ENCODE measurements at places on chromosomes 12 and 14.

DNA sequence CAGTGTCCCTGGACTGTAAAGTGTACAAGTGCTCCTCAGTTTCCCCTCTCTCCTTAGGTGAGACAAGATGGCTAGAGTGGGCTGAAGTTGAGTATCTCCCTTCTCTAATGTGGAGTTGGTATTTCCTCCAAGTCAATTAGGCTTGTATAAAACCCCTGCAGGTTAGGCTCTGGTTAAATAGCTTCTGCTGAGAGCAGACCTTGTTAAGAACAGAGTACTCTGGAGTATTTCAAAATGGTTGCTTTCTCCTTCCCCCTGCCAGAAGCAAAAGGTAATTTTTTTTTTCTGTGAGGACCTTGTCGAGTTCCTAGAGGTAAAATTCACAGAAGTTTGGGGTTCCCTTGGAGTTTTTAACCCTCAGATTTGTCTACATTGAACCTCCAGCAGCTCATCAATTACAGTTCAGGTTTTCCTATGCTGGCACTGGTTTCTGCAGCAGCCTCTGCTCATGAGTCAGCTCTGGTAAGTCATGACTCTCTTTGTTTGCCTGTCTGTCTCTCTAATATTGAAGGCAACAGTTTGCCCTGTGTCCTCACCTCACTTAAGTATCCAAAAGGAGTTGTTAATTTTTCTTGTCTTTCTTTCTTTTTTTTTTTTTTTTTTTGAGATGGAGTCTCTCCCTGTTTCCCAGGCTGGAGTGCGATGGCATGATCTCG is 27.8 kb upstream of the GLIPR1 start:
- peak; percentile 55 for DNase-seq

DNA sequence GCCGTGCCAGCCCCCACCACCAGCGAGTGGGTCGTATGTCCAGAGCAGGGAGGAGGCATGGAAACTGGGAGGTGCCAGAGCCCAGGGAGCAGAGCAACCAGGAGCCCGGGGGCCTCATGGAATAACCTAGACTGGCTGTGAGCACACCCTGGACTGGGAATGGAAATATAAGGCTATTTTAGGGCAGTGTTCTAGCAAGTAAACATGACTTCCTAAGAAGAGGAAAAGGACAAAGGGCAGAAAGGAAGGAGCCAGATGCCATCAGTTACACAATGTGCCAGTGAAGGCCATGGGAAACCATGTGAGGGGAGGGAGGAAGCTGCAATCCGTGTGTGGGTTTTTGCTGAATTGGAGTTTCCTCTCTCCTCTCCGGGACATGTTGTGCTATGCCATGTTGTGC is 18.7 kb upstream of the CPM start:
- DNase-seq: no peak

GRCh38 chr14:61080591-61081010 is 99.6 kb downstream of the SLC38A6 start:
- DNase-seq: peak; percentile 94

DNA sequence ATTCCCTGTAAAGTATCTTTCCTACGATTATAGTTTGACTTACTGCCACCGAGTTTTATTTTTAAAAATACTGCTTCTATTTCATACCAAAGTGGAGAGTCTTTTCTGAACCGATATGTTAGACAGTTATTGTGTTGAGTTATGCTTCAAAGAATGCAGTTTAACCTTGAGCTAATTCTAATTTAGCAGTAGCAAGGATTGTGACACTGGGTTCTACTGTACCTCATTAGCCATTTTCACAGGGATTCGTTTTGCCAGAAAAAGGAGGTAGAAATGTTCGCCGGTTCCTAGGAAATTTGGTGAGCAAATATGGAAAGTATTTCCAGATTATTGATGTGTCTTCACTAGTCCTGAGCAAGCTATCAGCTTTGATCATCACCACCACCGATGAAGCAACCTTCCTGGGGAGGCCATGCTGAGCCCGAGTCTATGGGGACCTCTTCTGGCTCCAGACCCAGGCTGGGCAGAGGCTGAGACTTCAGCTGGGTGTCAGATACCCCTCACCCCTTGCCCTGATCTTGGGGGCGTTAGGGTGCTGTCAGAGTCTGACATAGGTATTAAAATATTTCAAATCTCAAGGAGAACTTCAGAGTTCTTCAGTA is 13.6 kb downstream of the GLRX5 start:
- DNase-seq: peak; percentile 3

- peak; percentile 47 for DNase-seq
These were observed 60.9 kb upstream of the GPATCH2L start for GRCh38 chr14:76090616-76091391.

DNA sequence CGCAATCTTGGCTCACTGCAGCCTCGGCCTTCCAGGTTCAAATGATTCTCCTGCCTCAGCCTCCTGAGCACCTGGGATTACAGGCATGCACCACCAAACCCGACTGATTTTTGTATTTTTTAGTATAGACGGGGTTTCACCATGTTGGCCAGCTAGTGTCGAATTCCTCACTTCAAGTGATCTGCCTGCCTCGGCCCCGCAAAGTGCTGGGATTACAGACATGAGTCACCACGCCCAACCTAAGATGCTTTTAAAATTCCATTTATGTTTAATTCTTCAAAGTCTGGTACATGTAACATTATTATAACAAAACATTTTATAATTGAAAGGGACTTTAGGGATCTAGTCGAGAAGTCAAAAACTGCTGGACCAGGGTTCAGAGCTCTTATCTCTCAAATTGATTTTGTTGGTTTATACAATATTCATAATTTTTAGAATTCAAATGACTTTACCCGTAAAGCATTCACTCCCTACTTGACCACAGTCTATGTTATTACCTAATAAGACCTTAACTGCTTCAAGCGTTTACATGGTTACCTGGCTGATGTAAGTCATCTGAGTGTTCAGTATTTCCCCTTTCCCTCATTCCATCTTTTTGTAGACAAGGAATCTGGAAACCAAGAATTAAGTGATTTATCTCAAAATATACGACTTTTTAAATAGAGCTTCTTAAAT is 28.2 kb downstream of the RAP1B start:
- DNase-seq: no peak

- peak; percentile 81 for DNase-seq
These were observed 13.0 kb upstream of the TMED2 start for GRCh38 chr12:123571343-123571813.

- DNase-seq: peak; percentile 76
These were observed at the start of gene HOXC13 for GRCh38 chr12:53938326-53939140. Gene HOXC13 (plus strand): TSS chr12:53938831. CDS start chr12:53938907, 76 bp downstream.

DNA sequence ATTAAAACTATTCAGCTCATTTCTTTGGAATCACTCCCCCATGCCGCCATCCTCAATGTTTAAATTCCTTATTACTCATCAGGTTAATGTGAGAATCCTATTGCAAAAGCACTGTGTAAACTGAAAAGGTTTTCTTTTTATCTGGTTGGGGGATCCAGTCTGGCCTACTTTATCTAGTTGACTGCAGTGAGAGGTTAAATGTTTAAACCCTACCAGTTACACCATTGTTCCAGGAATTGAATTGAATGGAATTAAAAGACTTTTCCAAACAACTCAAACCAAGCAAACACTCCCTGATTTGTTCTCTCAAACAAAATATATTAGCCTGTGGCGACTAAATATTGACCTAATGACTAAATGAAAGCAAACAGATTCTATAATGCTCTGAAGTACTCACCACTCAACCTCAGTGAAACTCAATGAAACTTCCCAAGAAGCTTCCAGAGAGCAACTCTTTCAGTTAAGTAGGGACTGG is 100.5 kb downstream of the VEZT start:
- peak; percentile 86 for DNase-seq

DNA sequence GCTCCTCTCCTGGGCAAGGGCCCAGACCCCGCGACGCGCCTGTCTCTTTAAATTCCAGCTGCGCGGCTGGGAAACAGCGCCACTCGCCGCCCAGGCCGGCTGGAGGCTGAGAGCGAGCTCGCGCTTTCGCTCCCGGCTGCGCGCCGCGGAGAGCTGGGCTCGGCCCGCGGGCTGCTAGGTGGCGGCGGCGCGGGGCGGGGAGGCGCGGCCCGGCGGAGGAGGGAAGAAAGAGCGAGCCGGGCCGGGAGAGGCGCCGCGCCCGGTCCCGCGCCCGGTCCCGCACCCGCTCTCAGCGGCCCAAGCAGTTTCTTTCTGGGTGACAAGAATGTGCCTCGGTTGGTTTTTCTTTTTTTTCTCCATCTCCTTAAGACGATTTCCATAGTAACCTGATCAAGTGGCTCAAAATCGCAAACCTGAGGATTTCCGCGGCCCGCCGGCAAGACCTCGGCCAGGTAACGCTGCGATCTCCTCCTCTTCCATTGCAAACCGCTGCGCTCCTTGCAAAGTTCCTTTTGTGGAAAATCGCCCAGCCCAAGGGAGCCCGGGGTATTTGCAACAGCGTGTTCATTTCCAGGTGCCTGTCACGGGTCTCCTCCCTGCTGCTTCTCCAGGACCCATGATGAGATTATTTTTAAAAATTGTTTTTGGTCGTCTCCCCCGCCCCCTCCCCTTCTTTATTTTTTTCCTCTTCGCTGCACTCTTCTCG is 259.5 kb upstream of the E2F7 start:
- peak; percentile 70 for DNase-seq

DNA sequence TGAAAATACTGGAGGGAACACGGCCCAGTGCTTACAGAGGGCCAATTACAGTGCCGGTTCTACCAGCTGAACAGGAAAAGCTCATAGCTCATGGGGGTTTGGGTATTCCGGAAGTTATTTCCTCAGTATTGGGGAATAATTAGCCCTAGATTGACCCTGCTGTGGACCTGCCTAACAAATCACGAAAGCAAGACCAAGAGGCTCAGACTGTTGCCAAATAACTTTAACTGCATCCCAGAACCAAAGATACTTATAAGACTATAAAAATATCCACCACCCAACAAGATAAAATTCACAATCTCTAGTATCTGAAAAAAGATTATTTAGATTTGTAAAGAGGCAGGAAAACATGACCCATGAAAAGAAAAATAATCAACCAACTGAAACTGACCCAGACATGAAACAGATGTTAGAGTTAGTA is 8.0 kb upstream of the OR5AU1 start:
- no peak for DNase-seq

Measured in EH (cell line).